Left hindlimb (tissue), 1 donor: ENCODE measurements at places on chromosomes 13 and 19.

GRCh38 chr13:81800433-81800832 lies 1459.5 kb upstream of the SPRY2 start:
- no peak for DNase-seq

DNA sequence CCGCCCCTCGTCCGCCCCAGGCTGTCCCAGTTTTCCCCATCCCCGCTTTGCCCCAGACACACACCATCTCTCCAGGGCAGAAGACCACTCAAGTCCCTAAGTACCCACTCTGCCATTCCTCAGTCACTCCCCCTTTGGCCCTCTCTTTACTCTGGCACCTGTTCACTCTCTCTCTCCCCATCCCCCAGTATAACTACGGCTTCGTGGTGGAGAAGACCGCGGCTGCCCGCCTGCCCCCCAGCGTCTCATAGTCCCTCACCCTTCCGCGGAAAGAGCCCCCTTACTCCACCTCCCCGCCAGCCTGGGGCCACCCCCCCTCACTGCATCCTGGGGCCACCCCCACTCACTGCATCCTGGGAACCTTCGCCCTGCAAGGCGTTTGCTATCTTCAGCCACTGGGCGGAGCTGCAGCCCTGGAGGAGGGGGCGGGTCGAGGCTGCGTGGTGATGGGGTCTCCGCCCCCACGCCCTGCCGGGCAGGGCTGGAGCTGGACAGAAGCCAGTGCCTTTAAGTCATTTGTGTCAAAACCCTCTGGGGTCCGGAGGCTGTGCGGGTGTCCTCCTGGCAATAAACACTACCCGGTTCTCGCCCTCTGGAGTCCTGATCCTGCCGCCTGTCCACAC lies 5.0 kb downstream of the MVB12A start:
- peak; percentile 56 for DNase-seq

- DNase-seq, result no peak
These were observed 79.1 kb downstream of the DNAJC3 start for GRCh38 chr13:95756072-95756471.

DNA sequence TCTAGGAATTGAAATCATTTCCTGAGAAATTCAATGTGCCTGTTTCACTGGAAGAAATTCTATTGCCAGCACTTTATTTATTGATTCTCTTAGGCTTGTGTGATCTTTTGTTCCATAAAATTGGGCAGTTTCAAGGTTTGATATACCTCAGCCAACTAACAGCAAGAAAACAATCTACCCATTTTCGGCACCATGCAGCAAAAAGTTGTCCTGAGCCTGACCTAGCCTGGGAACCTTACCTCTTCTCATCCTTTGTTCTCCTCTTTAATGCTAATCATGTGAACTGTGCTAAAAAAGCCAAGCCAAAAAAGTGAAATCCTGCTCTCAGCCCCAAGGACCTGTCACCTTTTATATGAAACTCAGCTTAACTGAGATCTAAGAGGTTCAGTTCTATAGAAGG lies 477.3 kb downstream of the SUCLA2 start:
- DNase-seq, result no peak

DNA sequence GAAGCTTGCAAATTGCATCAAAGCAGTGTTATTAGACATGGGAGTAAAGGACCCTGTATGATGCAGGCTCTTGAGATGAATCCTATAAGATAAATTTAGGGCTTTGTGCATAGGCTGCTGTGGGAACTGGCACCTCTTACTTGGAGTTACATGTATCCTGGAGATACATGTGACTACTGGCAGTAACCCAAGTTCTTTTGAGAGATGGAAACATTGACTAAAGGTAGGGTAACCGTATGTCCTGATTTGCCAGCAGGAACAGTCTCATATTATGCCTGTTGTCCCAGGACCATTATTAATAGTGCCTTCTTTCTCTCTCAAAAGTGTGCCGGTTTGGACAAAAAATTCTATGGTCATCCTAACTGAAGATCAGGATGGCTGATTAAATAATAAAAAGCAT lies 195.4 kb downstream of the LACC1 start:
- DNase-seq, result no peak

DNA sequence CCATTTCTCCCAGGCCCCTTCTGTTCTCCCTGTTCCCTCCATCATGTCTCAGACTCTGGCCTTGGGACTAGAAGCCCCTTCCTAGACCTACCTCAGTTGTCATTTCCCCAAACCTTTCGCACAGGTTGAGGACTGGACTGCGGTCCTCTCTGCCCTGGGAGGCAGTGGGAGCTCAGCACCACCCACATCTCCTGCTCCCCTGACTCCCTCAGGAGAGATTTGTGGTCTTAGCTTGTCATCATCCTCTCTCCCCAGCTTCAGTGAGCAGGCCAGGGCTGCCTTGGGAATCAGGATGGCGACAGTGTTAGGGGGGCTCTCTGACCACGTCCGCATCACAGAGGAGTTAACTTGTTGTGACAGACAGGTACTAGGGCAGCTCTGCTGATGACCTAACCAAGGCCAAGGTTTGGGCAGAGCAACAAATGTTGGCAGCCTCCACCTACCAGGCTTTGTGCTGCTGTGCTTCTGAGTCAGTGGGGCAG lies 25.6 kb upstream of the RNF17 start:
- no peak for DNase-seq

DNA sequence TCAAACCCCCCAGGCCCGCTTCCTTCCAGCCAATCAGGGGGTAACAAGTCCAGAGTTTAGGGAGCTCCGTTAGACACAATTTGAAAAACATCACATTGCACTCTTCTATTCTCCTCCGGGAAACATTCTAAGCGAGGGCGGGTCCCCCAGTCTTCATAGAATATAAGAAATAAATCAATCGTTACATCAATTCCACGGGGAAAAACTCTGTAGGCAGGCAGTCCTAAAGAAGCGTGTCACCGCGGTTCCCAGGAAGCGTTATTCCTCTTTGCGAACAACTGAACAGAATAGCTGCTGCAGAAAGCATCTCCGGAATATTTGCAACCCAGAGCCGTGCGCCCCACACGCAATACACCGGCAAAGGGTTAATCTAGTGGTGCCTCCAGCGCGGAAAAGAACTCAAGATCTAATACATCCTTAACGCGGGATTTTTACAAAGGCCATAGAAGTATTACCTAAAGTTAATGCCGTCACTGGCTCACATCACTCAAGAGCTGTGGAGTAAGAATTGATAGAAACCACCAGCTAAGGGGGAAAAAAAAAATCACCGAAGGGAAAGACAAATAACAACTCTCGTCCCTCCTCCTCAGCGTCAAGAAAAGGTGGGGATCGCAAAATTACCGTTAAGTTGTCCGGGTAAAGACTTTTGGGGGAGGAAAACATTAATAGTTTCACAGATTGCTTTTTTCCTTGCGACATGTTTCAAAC lies 65.1 kb downstream of the KCNRG start:
- DNase-seq, result peak; percentile 63

GRCh38 chr19:48552406-48553322 lies 692 bp downstream of the SULT2B1 start:
- no peak for DNase-seq

DNA sequence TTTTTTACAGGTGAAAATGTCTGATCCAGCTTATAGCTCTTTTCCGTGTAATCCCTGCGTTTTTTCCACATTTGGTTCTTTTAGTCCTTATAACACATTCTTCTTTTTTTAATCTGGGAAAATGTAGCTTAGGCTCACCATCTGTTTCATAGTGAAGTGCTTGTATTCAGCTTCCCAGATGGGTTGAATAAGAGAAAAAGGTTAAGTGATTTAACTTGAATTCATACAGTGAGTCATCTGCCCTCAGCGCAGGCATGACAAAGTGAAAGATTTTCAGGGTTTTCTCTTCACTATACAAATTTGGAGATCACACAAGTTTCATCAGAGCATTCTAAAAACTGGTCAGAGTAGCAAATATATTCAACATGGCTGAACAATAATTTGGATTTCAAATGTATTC lies 224.8 kb downstream of the SPRY2 start:
- DNase-seq, result no peak

- no peak for DNase-seq
These were observed 29.0 kb downstream of the EXOSC8 start for GRCh38 chr13:37029617-37030016.

DNA sequence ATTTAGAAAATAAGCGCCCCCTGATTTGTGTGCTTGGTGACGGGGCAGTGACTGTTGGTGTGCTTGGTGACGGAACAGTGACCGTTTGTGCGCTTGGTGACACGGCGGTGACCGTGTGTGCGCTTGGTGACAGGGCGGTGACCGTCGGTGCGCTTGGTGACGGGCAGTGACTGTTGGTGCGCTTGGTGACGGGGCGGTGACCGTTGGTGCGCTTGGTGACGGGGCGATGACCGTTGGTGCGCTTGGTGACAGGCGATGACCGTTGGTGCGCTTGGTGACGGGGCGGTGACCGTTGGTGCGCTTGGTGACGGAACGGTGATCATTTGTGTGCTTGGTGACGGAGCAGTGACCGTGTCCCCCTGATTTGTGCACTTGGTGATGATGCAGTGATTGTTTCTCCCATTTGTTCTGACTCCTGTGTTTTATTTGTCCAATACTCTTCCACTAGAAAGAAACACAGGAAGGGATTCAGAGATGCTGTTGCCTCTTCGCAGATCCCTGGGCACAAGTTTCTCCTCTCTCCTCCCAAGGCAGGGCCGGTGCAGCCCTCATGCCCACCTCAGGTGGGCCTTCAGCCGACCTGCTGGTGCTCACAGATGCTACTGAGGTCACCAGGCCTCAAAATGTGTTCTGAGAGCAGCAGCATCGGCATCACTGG lies 128.3 kb downstream of the ATP11A start:
- no peak for DNase-seq

DNA sequence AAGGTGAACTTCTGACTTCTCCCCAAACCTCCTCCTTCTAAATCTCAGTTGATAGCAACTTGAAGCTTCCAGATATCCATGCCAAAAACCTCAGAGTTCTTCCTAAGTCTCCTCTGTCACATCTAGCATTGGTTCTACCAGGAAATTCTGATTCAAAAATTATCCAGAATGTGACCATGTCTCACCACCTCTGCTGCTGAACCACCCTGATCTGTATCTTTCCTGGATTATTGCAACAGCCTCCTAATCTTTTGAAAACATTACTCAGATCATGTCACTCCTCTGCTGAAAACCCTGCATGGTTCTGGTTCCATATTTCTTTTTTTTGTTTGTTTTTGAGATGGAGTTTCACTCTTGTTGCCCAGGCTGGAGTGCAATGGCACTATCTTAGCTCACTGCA lies 78.7 kb upstream of the TNFSF11 start:
- no peak for DNase-seq

GRCh38 chr19:6092329-6093286 lies 17.7 kb downstream of the RFX2 start:
- peak; percentile 82 for DNase-seq

DNA sequence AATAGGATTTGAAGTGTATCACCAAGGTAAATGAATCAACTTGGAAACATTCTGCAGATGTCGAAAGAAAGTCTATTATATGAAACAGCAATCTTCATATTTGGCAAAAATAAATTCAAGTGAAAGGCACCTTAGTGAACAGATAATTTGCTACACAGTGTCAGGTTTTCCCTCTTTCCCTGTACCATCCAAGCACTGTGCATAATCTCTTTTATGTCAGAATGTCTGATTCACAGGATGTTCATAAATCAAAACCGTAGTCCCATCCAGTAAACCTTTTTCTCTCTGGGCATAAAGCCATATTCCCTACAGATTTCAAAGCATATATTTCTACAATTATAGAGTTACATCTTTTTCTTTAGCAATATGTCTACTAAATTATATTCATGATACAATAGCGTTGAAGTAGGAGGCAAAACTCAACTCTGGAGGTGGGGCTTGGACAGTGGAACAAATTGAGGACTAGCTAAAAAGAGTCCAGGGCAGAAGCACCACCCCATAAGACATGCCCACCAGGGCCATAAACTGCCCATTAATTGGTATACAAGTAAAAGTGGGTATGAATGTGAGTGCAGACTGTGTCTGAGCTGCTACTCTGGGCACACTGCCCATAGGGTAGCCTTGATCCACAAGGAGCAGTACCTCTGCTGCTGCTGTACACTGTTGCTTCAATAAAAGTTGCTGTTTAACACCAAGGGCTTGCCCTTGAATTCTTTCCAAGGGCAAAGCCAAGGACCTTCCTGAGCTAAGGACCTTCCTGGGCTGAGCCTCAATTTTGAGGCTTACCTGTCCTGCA lies 72.1 kb upstream of the MYCBP2 start:
- DNase-seq, result no peak

DNA sequence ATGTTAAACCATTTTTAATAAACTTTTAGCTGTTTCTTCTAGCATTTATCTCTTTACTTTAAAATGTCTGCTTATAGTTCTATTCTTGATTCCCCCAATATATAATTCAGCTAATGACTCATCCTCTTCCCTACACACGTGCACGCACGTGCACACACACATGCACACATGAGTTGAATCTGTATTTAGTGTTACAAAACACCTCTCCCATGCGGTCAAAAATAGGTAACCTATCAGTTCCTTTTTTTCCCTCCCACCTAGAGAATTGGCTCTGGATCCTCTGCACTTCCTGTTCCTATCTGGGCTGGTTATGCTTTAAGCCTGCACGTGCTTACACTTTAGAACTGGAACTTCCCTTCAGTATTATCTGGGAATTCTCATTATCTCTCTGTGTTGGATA lies 144.1 kb downstream of the PAN3 start:
- DNase-seq, result no peak

DNA sequence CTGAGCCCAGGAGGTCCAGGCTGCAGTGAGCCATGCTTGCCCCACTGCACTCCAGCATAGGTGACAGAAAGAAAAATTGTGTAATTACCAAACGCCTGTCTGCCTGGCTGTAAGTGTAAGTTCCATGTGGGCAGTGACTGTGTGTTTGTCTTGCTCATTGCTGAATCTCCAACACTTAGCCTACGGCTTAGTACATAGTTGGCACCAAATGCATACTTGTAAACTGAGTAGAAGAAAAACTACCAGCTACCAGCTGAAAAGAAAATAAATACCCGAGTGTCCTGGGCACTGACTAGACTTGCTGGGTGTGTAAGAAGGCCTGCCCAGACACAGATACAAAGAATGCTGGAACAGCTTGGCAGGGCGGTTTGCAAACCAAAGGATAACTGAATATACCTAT lies 2.7 kb upstream of the CEBPG start:
- no peak for DNase-seq

DNA sequence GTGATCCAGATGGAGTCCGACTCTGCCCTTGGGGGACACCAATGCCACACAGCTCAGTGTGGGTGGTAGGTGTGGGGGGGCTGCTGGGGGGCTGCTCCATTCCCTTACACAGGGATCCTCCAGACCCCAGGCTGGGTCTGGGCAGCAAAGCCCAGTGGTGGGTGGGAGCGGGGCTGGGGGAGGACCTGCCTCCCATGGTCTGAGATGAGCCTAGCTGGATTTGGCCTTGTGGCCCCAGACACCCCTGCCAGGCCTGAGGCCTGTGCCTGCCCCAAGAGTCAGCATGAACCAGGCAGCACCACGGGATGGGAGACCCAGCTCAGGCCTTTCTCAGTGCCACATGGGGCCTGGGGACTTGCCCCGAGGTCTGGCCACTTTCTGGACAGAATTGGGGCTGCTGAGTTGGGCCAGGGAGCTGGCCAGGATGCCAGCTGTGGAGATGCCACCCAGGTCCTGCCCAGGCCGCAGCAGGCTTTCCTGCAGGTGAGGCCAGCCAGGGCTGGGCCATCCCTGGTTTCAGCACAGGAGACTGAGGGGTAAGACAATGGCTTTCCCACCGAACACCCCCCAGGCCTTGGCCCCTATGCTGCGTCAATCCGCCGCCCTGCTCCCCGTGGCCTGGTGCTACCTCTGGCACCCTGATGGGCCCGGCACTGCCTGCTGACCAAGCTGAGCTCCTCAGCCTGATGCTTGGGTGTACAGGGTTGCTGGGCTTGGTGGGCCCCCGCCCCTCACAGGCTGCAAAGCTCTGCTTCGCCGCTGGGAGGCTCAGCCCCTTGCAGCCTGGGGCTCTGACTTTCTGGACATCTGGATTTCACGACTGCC lies 24.2 kb downstream of the CEBPG start:
- DNase-seq, result no peak

- DNase-seq, result peak; percentile 92
These were observed 11.6 kb upstream of the JUND start for GRCh38 chr19:18292810-18293641.
